CD4-positive, alpha-beta T cell treated with Interleukin-21 for 1 hour (primary cell): ENCODE measurements at places on chromosomes 11 and 22.
A peak's percentile ranks its signal among the peaks of the same experiment; 100 is the strongest.

GRCh38 chr11:108945341-108945740 lies 280.5 kb downstream of the DDX10 start:
- DNase-seq, result no peak

- DNase-seq, result no peak
Measured at GRCh38 chr11:72209101-72209500, 7.5 kb upstream of the FOLR2 start.

DNA sequence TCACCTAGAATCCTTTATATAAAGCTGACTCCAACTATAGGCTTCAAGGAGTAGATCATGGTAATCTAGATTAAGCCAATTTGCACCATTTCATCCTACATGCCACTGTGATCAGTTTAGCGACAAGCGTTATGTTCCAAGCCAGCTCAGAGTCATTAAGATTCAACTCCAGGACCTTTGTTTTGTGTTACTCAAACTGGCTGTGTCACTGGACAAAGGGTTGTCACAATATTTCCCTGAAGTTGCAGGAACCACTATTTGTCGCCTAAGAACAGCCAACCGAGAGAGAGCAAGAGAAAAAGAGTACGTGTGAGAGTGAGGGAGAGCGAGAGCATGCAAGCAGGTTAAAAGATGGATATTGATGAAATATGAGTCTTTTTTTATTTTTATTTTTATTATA lies 104.8 kb downstream of the USP35 start:
- no peak for DNase-seq

GRCh38 chr22:38872831-38873248 lies 824 bp upstream of the CBX6 start:
- DNase-seq, result peak; percentile 22

DNA sequence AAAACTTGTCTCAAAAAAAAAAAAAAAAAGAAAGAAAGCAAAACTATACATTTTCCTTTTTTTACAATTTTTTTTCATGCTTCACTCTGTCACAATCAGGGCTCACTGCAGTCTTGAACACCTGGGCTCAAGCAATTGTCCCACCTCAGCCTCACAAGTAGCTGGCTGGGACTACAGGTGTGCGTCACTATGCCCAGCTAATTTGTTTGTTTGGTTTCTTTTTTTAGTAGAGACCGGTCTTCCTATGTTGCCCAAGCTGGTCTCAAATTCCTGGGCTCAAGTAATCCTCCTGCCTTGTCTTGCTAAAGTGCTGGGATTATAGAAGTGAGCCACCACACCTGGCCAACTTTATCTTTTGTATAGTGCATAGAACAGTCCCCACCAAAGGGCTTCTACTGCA lies 15.0 kb upstream of the CXCR5 start:
- DNase-seq, result no peak

DNA sequence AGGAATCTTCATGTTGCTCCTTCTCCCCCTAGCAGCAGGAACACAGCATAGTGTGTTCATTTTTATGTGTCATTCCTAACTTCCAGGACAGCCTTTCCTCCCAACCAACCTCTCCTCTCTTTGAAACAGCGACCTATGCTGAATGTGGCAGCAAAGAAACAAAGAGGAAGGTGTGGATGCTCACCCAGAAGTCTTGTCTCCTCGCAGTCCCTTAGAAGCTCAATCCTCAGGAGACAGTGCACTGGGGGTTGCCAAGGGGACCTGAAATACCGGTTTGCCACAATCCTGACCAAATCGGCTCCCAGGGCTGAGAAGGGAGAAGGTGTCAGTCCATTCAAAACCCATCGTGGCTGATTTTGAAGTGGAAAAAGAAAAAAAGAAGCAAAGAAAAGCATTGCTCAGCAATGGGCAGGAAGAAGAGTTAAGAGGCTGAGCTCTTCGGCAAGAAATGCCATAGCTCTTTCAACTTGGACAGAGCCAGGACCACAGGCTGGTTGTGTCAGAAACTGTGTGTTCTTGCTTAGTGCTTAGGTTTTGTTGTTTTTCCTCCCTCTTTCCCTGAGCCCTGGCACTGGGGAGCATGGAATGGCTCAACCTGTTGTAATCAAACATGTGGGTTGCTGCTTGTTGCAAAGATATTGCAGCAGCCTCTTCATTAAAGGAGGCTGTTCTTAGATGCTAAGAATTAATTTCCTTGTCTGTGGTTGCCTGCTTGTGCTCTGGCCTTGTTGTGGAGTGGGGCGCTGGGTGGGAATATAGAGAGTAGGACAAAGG lies 30.4 kb upstream of the TENM4 start:
- no peak for DNase-seq

DNA sequence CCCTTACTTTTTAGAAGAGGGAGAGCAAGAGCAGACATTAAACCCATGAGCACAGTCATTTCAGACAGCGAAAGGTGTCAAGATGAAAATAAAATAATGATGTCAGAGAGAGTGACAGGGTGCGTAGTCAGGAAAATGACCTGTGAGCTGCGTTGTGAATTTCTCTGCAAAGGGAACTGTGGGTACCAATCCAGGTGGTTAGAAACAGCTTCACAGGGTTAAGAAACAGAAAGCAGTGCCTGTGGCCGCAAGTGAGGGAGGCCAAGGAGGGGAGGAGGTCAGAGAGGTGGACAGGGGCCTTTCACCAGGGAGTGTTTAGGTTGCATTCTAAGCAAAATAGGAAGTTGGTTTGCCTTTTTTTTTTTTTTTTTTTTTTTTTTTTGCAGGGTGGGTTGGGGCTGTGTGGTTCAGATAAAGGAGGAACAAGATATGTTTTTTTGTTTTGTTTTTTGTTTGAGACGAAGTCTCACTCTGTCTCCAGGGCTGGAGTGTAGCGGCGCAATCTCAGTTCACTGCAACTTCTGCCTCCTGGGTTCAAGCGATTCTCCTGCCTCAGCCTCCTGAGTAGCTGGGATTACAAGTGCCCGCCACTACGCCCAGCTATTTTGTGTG lies 7.9 kb downstream of the TIGD3 start:
- DNase-seq, result no peak

DNA sequence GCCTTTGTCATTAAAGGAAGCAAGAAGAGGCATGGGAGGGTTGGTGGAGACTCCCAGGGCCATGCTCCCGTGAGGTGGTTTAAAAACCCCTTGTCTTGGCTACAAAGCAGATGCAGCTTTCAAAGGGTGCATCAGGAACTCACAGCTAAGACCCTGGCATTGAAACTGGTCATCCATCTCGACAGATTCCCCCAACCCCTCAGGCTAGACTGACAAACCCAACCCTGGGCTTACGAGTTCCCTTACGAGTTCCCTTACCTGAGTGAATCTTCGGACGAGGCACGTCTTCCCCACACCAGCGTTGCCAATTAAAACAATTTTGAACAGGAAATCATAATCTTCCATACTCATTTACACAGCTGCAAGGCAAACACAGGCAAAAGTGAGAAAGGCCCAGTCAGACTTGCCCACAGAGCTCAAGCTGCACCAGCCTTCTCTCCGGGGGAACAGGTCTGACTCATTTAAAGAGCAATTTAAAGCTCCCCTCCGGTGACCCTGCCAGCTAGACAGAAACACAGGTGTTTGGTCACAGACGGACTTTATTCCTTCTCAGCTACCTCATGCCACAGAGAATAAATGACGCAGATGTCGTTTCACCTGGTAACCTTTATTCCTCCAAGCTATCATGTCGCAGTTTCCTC lies 74.6 kb downstream of the RAB30 start:
- DNase-seq, result no peak

DNA sequence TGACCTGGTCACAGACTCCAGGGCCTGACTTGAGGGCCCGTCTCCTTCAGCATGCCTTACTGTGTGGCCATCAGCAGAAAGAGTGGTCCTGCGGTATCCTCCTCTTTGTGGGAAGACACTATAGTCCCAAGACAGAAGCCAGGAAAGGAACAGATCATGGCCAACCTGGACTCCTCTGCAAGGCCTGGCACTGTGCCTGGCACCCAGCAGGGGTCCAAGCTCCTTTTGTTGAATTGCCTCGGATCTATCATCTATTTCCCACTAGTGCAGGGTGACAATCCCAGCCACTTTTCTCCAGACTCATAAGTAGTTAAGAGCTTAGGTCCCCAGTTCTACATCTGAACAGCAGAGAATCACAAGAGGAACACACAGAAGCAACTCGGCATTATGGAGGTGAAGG lies 27.0 kb downstream of the DSCAML1 start:
- DNase-seq, result no peak

DNA sequence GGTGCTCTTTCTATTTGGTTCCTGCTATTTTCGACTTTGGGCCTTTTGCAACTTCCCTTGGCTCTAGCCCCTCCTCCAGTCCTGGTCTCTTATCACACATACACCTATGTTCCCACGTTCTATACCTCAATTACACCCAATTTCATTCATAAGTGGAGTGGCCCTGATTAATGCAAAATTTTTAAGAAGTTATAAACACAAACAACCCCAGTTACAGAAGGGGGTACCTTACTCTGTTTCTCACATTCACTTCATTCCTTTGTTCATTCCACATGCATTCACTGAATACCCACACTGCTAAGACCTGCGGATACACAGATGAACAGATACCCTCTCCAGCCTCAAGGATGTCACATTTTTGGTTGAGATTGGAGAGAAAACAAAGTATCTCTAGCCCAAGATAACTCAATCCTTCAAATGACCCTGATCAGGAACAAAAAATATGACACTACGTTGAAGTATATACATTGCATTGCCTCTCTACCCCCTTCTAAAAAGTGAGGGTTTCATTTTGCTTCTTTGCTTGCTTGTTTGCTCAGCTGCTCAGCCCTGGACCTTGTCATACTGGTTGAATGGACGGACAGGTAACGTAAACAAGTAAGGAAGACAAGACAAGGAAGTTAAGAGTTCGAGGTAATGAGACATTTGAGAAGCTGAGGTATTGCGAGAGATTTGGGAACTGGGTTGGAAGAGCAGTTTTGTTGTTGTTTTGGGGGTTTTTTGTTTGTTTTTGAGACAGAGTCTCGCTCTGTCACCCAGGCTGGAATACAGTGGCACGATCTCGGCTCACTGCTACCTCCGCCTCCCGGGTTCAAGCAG lies 3.6 kb upstream of the VPS37C start:
- DNase-seq, result no peak

GRCh38 chr11:105906517-105906916 lies 115.5 kb downstream of the MSANTD4 start:
- no peak for DNase-seq

GRCh38 chr11:19502691-19503253 lies 209.9 kb upstream of the NAV2 start:
- no peak for DNase-seq

DNA sequence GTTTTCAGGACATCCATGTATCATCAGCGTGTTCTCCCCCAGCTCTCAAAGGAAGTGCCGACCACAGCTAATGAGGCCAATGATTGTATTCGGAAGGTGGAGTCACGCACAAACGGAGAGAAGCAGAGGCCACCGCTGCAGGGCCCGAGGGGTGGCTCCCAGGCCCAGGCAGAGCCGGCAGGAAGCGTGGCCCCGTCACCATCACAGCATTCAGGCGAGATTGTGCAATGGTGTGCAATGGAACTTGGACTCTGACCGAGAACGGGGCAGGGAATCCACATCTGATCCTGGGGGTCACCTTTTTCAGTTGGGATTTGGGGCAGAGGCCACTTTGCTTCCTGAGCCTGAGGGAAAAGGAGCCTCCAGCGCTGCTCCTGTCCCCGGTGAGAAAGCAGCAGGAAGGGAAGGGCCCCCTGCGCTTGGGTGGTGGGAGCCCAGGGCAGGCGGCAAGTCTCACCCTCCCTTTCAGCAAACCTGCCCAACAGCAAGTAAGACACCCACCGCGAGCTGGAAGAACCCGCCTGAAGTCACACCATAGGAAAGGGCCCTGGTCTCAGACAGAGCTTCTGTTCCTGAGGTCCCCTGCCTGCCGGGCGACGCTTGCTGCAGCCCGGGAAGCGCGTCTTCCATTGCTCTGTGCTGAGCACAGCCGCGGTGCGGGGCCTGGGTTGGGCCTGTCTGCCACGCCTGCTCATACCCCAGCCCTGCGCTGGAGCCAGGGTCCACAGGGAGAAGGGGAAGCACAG lies 1430.7 kb downstream of the BRD1 start:
- no peak for DNase-seq
